ENCODE measurements at places on chromosomes 7 and 10.

DNA sequence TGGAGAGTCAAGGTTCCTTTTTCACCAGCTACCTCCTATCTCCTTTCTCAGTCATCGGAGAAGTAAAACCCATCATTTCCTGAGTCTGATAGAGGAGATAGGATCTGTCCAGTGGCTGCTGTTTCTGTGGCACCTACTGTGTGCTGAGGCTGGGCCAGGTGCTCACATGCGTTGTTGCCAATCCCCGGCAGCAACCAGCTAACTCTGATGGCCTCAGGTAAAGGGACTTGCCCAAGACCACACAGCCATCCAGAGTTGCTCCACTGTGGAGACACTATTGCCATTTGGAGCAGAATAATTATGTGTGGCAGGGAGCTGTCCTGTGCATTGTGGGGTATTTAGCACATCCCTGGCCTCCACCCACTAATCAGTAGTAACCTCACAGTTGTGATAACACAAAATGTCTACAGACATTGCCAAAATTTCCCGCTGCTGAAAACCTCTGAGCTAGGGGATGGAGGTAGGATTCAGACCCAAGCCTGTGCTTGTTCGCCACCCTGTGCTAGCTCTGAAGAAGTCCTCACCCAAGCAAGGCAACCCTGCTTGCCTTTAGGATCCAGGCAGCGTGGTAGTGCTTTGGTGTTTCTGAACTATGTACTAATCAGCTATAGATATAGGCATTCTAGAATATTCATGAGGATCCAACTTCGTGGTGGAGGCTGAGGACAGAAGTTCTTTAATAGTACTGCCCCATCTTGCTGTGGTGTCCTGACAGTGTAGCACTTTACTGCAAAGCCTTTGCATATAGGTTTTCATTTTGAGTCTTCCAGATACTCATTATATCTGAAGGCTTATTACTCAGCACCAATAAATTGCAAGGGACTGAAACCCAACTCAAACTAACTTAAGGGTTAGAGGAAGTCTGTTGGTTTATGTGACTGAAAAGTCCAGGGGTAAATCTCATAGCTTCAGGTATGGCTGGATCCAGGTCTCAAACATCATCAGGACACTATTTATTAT, 164.6 kb downstream of the GRK5 start:
- no peak for DNase-seq

GRCh38 chr7:1348823-1349335, 110.4 kb downstream of the MICALL2 start:
- no peak for DNase-seq

GRCh38 chr10:80459047-80459865, 5.1 kb downstream of the TSPAN14 start:
- no peak for DNase-seq

GRCh38 chr10:27241010-27241651, 534 bp upstream of the ACBD5 start:
- DNase-seq: no peak

DNA sequence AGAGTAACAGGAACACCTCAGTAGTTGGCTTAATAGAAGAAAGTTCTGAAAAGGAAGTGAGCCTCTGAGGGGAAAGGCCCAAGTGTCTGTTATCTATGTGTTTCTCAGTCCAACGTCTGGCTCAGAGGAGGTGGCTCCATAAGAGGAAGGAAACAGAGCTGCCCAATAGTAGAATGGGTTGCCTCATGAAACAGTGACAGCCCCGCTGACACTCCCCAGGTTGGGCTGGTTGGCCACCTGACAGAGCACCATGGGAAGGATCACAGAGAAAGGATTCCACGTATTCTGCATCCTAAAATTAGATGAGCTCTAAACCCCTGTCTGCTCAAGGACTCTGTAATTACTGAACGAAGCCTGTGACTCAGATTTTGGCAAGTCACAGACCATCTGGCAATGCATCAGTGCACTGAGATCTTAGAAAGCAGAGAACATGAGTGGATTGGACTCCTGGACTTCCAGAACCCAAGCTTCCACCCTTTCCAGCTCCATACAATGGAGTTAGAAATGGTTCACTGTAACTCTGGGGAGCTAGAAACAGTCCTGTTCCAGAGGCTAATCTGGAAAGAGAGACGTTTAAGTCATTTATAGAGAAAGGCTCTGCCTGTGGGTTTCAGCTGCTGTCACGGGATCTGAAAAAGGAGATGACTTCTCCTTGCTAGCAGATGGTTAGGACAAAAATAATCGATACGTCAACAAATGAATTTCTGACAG, 2.9 kb downstream of the PKD2L1 start:
- no peak for DNase-seq

- DNase-seq: no peak
These were observed 72.0 kb upstream of the ABCB5 start for GRCh38 chr7:20543500-20543899.

DNA sequence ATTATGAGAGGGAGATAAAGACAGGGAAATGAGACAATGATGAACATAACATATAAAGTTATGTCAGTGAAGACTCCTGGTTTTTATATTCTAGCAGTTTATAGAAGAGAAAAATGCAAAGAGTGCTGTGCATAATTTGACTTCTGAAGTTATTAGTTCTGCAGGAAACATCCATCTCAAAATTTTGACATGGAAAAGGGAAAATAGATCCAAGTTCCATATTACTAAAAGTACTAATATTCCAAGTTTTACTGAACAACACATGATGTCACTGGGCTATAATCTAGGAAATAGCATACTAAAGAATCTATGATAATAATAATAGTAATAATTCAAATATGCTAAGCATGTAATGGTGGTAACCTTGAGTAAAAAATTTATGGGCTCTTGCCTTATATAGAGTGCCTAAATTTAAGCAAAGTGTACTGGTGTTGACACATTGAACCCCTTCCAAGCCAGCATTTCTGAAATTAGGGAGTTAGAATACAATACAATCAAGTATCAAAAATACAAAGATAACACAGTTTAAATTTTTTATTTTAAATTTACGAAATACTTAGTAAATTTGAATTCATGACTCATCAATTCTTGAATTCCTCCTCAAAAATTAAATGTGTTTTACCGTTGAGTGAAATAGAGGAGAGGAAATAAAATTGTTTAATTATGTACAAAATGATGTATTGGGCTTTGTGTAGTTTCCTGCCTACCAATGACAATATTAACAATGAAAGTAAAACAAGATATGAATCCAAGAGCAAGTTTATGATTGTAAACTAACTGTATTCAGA, 102.8 kb upstream of the KCND2 start:
- no peak for DNase-seq

DNA sequence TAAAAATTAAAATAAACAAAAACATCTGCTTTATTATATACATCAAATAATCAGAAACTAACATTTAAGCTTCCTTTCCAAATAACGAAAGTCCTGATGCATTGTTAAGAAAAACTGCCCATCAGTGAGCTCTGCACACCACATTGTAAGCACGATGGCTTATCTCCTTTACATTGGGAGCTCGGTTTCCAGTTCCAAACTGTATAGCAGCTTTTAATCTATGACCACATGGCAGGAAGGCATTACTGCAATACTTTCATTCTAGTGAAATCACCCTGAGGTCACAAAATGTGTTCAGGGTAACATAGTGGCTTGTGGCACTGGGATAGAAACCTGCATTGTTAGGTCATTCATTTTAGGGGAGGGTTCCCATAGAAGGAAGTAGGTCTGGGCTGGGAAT, 146.3 kb downstream of the ZNF22 start:
- DNase-seq: no peak

- no peak for DNase-seq
These were observed 17.0 kb upstream of the LYZL1 start for GRCh38 chr10:29271877-29272276.

GRCh38 chr7:128211626-128212025, 29.5 kb upstream of the LEP start:
- no peak for DNase-seq

DNA sequence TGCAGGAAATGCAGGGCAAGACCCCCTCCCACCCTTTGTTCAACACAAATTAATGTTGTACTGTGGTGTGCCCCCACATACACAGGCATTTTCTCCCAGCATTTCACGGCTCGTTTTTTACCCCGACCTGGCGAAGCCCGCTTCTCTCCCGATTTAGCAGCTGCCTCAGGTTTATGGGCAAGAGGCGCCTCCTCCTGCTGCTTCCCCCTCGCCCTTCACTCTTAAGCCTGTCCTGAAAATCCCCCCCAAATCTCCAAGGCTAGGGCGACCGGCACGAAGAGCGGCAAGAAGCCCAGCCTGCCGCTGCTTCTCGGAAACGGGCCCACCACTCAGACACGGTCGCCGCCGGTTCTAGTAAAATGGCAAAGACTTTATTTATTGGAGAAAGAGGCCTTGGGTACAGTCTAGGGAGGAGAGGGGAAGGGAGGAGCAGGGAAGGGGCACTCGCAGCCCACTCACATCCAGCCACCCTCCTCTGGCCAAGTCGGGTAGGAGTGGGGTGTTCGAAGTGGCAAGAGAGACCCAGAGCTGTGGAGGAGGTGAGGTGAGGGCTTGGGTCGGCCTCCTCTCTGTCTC, 3.3 kb downstream of the LBX1 start:
- DNase-seq: no peak

- DNase-seq: no peak
These were observed 66.4 kb downstream of the CDH23 start for GRCh38 chr10:71463111-71463510.

Data from NCI-H2107 (cell line).